Ascending aorta (tissue), 2 donors: ENCODE measurements at places on chromosomes 6 and 20. TPM values are rescaled to one million over a fixed set of nuclear protein-coding genes. Genes with fewer than 3 reads are reported as not detected.

The IMPG1 gene
- not detected for total RNA-seq

- no peak overlapping the region for H3K4me3 ChIP-seq
- no peaks in the 10 kb centered on the region for H3K27me3 ChIP-seq
- H3K36me3 ChIP-seq, result no peaks in the 10 kb centered on the region
- H3K27ac ChIP-seq, result no peak overlapping the region
- DNase-seq, result no peak
Observed at GRCh38 chr6:52976591-52977035, 18.5 kb downstream of the GSTA4 start.

The UNC5CL gene
- 0.53 TPM for total RNA-seq

The VTA1 gene
- 21.3 TPM for total RNA-seq
